Stimulated activated CD8-positive, alpha-beta memory T cell treated with anti-CD3 and anti-CD28 coated beads, Interleukin-4, amount 100 ng/mL, for 4 hours (primary cell): ENCODE measurements at places on chromosomes 5 and 9.

DNA sequence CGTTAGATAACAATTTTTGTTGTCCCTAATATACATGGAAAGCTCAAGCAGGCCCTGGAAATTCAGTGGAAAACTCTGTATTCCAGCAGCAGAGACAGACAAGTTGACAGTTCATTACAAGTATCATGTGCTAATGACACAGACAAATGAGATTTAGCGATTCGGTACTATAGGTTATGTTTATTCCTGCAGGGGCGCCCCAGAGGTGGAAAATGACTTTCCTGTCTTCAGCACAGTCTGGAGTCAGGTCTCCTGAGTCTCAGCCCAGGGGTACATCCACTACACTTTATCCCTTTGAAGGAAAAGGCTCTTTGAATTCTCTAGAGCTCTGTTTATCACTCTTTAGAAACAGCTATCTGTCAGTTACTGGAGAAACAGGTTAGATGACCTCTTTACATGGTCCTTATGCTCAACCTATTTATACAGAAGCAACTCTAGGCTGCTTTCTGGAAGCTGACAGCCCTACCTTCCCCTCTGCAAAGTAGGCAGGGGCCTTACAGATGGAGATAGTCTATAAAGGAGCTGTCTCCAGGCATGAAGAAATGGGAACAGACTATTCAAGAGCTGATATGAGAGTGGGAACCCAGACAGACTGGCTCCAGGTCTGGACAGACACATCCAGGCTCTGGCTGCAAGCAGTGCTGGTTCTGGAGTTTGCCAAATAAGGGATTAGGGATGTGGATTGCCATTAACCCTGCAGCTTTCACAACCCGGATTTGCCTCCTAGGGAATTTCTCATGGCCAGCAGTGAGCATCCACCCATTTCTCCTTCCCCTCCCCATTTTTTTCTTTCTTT is 7.2 kb upstream of the SLC31A2 start:
- no peak for DNase-seq

DNA sequence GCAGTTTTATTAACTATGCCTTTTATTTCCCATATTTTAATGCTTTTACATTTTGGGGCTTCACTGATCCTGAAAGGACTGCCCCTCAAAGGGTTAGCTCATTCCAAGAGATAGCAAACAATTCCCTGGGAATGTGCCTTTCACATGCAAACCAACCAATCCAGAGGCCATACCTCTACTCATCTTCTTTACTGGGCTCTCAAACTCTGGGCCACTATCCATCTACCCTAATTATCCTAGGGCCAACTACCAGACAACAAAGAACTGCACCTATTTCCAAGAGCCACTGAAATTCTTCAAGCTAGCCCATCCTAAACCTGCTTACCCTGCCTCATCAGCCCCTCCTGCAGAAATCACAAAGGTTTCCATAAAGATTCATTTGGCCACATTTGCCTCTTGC is 364.7 kb downstream of the CDH12 start:
- DNase-seq: no peak

DNA sequence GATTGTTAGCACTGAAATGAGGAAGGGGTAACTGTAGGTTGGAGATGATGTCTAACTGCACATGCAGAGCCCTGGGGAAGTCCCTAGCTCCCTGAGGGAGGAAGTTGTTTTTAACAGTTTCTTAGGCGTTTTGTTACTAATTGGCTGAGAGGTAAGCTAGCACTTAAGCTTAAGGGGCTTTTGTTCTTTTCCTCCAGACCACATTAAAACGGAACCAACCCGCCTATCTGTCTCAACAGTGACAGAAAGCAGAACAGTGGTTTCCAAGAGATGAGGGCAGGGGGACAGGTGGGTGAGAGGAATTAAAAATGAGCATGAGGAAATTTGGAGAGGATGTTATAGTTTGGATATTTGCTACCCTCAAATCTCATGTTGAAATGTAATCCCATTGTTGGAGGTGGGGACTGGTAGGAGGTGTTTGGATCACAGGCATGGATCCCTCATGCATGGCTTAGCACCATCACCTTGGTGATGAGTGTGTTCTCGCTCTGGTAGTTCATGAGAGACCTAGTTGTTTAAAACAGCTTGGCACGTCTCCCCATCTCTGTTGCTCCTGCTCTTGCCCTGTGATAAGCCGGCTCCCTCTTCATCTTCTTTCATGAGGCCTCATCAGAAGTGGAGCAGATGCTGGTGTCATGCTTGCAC is 38.9 kb downstream of the LYRM7 start:
- DNase-seq: peak; percentile 7

- DNase-seq: no peak
Measured at GRCh38 chr9:8831568-8831967, 1032.0 kb upstream of the DMAC1 start.
